ENCODE measurements at places on chromosomes 16 and 17.

DNA sequence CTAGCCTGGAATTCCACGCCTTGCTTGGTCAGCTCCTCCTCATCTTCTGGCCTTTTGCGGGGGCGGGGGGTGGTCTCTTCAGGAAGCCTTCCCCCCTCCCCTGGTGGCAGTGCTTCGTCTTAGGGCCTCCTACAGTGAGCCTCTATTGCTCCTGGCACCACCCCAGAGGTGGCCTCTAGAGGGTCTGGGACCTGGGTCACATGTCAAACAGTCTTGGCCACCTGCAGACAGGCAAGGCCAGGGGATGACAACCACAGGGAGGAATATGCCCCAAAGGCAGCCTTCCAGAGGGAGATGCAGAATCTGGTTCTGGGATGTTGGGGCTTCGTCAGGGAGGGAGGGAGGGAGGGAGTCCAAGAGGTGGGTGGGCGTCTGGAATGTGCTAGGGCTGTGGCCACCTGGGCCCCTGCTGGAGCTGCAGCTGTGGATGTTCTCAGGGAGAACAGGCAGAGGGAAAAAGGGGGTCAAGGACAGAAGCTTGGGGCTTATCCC is 50.6 kb downstream of the SMPD3 start:
- DNase-seq: no peak

- no peak for DNase-seq
Measured at GRCh38 chr16:48525201-48526057, 84.6 kb downstream of the N4BP1 start.

- peak; percentile 22 for DNase-seq
Measured at GRCh38 chr16:50841081-50841886, 99.4 kb downstream of the CYLD start.

DNA sequence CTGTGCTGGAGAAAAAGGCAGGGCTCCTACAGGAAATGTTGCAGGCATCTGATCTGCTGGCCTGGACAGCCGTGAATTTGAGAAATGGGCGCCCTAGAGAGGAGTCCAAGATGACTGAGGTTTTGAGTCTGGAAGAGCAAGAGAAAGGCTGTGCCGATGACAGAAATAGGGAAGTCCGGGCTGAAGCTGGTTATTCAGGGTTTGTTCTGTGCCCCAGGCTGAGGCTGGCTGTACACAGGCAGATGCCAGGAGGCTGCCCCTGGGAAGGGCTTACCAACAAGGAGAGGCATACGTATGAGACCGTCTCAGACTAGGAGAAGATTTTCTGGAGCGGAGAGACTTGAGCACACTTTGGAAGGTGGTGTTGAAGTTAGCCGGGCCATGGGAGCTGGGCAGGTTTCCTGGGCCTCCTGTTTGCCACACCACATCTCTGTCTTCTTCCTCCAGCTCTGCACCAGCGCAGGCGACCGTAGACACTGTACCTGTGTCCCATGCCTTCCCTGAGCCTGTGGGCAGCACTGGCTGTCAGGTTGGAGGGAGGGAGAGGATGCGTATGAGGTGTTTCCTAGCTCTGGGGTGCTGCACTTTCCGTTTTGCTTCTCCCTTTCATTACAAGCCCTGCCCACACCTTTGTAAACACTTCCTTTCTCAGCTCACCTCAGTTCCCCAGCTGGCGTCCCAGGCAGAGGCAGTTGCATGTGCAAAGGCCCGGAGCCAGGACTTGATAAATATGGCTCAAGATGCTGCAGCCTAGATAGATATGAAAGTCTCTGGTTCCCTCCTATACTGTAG is 80.8 kb downstream of the SPECC1 start:
- no peak for DNase-seq

DNA sequence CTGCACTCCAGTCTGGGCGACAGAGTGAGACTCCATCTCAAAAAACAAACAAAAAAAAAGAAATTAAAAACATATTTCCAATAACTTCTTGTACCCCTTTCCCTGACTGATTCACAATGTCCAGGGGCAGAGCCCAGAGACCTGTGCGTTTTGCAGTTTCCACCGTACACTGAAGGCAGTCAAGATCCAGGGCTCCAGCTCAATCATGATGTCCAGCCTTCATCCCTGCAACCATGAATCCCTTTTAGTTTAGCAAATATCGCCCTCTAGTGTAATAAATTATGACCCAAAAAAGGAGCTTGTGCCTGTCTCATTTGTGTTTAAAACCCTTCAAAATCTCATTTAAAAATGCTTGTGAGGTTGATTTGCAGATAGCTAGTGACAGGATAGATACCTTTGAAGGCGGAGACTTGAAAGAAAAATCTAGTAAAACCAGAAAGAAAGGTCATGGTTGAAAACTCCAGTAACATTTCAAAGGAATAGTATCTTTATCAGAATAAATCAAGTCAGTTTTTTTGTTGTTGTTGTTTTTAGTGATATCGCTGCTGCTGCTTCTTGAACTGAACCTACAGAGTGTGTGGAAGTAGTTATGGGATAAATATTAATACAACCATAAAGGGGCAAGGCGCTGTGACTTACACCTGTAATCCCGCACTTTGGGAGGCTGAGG is 3.7 kb upstream of the ERN1 start:
- DNase-seq: no peak

DNA sequence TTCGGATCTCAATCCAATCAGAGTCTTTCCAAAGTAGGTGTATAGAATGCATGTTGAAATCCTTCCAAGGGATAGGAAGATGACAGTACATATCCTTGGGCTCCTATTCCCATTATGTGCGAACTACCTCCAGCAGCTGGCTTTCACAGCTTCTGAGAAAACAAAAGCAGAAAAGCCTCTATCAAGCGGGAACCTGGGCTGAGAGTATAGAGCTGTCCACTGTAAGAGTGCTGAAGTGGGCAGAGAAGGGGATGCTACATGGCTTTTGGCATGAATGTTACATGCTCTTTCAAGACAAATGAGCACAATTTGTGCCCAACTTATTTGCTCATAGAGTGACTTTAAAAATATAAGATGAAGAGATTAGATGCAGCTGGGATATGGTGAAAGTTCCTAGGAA is 993.5 kb downstream of the CDH8 start:
- no peak for DNase-seq

DNA sequence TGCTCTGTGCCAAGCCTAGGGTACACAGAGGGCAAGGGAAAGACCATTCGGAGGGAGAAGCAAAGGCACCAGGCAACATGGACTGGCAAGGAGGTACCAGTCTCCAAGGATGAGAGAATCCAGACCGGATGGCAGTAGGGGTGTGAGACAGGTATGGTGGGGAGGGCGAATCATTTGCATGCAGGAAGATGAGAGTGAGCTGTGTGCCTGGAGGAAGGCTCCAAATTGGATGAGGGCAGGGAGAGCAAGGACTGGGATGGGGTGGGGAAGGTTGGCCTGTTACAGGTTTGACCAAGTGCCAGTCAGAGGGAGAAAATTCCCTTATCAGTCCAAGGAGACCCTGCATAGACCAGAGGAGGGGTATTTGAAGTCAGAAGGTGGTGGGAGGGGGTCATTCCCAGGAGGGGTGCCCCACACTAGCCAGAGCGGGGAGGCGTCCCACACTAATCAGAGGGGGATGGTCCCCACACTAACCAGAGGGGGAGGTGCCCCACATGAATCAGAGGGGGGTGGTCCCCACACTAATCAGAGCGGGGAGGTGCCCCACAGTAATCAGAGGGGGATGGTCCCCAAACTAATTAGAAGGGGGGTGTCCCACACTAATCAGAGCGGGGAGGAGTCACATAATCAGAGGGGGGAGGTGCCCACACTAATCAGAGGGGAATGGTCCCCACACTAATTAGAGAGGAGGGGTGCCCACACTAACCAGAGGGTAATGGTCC is 737 bp downstream of the CANT1 start:
- no peak for DNase-seq

DNA sequence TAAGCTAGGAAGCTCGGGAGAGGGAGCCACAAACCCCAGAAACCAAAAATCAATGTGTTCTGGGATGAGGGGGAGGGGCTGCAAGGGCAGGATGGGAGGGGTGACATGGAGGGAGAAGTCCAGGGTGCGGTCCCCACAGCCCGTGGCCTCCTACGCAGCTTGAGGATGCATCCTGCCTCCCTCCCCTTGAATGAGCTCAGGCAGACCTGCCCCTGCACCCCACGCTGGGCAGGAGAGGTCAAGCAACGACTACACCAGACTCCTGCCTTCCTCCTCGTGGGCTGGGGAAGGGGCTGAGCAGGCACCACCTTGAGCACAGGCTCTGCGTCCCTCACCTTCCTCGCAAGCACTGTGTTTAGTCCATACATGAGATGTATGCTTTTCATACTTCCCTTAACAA is 3.9 kb downstream of the ANKRD13B start:
- DNase-seq: no peak

- DNase-seq: no peak
Measured at GRCh38 chr16:84631886-84632285, 14.0 kb upstream of the COTL1 start.

DNA sequence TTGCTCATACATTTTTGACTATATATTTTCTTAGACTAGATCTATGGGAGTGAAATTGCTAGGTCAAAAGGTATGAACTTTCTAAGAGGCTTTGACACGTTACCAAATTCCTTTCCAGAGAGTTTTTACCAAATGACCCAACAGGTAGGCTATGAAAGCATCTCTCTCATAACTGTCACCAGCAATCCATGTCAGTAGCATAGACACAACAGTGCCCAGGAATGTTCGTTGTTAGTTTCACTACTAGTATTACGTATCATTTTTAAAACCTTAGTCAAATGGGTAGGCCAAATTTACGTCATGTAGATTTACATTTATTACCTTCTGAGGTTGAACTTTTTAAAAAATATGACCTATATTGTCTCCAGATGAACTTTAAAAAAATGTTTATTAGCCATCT is 66.8 kb downstream of the MARCHF10 start:
- DNase-seq: no peak

DNA sequence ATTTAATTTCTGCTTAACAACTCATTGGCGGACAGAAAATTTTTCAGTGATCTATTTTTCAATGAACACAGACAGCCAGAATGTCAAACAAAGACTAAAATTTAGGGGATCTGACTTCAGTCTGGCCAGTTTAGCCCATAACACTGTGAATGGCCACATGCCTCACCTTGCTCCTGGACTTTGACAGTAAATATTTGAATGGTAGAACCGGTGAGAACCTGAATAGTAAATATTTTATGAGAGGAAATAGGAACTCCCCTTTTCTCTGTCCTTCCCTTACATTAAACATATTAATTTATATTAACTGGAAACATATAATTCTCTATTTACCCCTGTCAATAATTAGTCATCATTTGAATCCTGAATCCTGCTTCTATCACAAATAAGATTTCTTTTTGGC is 942.1 kb downstream of the KCNJ2 start:
- no peak for DNase-seq

- no peak for DNase-seq
Measured at GRCh38 chr17:55416000-55416399, 5.6 kb downstream of the MMD start.

DNA sequence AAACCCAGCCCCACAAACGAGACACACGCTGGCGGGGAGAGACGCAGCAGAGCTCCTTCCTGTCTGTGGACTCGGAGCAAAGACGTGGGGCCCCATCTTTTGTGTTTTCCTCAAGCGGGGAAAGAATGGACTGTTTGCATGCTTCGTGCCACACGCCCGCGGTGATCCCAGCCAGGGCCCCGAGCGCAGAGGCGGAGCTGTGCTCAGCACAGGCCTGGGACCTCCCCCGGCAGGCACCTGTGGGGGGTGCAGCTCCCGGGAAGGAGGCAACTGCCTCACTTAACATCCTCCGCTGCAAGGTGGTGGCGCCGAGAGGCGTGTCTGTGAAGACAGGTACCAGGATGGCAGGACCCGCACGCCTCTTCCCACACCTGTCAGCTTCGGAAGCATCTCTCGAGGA is 19.1 kb downstream of the TRARG1 start:
- DNase-seq: peak; percentile 23

DNA sequence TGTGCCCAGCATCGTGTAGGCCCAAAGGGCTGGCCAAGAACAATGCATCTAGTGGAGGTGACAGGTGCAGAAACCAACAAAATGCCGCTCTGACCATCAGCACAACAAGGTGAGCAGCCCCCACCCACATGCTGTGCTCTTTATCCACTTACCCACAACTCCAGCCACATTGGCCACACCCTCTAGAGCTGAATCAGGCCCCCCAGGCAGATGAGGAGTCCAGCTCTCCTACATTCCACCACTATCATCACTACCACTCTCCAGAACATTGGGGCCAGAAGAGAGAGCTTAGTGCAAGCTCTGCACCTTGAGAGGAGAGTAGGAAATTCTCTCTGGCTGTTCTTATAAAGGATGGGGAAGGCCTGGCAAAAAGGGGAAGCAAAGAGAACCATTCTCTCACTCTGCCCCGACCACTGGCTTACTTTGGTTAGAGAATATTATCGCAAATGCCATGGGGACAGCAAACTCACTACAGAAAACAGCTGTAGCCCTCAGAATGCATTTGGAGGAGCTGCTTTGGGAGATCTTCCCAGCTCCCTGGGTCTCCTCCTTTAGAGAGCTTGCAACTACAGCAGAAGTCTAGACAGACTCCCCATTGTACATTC is 75.0 kb downstream of the TMEM132E start:
- no peak for DNase-seq

DNA sequence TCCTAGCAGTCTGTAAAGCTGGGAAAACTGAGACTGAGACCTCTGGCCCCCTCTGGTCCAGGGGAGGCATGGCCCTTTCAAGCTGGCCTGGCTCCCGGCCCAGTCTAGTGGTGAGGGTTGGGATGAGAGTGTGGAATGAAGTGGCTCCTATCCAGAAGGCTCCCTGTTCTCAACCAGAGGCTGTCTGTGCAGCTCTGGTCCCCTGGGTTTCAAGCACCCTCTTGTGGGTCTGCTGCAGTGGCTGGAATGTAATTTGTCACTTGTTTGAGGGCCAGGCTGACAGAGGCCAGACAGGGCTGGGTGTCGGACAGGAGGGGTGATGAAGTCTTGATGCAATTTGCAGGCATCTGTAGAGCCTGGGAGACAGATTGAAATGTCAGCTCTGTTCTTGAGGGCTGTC is 22.1 kb upstream of the PHF12 start:
- DNase-seq: no peak

DNA sequence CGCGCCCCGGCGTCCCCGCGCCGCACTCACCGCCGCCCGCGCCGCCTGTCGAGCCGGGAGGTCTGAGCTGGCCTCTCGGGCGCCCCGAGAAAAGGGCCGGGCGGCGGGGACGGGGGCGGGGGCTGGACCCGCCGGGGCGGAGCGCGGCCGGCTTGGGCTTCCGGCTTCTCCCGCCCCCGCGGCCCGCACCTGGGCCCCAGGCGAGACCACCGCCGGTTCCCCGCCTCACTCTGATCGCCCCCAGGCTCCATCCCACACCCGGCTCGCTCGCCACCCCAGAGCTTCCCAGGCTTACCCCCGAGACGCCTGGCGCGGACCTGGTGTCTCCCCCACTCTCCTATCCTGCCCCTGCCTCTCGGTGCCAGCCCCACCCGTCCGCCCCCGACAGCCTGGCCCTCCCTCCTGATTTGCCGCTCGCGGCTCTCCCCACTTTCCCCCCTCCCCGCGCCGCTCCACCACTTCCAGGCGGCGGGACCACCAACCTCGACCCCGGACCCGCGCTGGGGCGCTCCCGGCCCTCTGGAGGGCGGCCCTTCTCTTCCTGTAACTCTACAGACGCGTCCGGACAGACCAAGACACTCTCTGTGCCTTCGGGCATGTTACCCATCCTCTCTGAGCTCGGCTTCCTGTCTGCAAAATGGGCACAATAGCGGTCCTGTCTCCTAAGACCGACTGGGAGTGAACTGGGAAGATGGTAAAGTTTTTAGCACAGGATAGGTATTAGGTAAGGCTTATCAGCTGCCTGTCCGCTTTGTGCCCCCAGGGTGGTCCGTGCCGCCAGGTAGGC is at the start of gene LITAF:
LITAF (minus strand) TSS at position 64 of the 787 bp plus-strand sequence. CDS start 30,189 bp downstream, outside the sequence.
- peak; percentile 49 for DNase-seq
